SIG-M5 (cell line): ENCODE measurements at places on chromosomes 13 and 19.
A peak's percentile ranks its signal among the peaks of the same experiment; 100 is the strongest.

GRCh38 chr19:10134040-10134439 is 14.3 kb upstream of the EIF3G start:
- DNase-seq = no peak

DNA sequence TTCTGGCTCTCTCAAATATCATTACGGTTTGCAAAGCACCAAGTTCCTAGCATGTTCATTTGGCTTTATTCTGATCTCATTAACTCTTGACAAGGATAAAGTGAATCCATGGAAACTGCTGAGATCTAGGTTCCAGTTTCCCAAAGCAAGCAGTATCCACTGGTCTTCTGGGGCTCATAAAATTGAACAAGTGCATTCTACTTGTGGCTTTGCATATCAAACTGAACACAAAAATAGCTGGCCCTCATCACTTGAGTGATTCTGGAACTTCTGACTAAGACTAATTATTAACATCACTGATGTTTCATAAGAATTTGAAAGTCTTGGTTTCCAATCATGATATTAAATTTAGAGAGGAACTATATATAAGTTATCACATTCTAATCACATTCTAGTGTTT is 6.3 kb upstream of the KCTD12 start:
- no peak for DNase-seq

- no peak for DNase-seq
Measured at GRCh38 chr13:20525144-20525600, 485 bp downstream of the CRYL1 start.

DNA sequence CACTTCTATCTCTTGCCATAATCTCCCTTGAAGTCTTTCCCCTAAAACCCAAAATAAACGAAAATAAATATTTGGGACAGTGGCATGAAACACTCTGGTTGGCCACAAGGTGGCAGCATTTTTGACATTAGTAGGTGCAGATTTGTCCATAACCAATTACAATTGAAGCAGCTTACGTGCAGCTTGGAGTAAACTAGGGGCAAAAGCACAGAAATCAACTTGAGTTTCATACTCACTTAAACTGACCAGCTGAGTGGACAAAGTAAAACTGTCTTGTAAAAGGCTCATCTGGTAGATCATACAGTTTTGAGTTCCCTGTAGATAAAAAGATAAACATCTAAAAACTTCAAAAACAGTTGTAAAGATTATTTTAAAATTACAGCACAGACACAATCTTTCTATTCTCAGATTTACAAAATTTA is 18.8 kb downstream of the PDCD5 start:
- no peak for DNase-seq

DNA sequence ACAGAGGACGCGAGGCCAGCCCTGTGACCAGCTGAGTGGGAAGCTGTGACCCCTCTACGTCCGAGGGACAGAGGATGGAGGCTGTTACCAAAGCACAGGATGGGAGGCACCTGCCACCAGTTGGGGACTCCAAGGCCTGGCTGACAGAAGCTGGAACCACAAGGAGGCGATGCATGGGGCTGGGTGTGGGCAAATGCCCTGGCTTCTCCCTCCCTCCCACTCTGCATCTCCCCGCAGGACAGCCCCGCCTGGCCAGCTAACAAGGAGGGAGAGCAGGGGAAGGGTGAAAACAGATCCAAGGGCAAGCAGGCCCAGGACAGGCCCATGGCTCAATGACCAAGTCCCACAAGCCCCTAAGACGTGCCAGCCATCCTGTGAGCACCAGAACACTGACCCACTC is 28.6 kb downstream of the AKT2 start:
- DNase-seq = no peak

GRCh38 chr13:30743319-30744055 is 8.1 kb downstream of the ALOX5AP start:
- no peak for DNase-seq

- DNase-seq = no peak
Measured at GRCh38 chr13:39148513-39148961, 110.3 kb downstream of the NHLRC3 start.

- peak; percentile 63 for DNase-seq
Measured at GRCh38 chr19:13150187-13150930, at the start of the genes IER2 and STX10. TSS of gene IER2 (plus strand) at chr19:13150411. CDS start at chr19:13153187, 2,776 bp downstream. TSS of gene STX10 (minus strand) at chr19:13150375. CDS start at chr19:13150173, 202 bp downstream.

DNA sequence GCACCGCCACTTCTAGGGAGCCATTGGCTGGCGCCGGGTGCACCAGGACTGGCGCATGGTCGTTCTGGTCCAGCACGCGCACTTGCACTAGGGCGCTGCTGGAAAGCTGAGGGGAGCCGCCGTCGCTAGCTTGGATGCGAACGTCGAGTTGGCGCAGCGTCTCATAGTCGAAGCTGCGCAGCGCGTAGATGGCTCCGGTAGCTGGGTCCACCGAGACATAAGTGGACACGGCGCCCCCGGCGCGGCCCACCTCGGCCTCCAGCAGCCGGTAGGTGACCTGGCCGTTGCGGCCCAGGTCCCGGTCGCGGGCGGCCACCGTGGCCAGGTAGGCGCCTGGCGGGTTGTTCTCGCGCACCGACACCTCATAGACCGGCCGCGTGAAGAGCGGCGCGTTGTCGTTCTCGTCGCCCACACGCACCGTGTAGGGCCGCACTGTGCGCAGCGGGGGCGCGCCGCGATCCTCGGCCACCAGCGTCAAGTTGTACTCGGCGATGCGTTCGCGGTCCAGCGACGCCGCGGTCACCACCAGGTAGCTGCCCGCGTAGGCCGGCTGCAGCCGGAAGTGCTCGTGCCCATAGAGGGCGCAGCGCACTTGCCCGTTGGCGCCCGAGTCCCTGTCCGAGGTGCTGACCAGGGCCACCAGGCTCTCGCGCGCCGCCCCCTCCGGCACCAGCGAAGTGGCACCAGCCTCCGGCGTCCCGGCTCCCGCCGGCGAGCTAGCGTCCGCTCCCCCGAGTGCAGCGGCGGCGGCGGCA is 1.7 kb downstream of the PCDH8 start:
- no peak for DNase-seq

- no peak for DNase-seq
Measured at GRCh38 chr13:72379581-72379980, 347.8 kb downstream of the MZT1 start.
